ENCODE measurements at places on chromosomes 4 and X.

DNA sequence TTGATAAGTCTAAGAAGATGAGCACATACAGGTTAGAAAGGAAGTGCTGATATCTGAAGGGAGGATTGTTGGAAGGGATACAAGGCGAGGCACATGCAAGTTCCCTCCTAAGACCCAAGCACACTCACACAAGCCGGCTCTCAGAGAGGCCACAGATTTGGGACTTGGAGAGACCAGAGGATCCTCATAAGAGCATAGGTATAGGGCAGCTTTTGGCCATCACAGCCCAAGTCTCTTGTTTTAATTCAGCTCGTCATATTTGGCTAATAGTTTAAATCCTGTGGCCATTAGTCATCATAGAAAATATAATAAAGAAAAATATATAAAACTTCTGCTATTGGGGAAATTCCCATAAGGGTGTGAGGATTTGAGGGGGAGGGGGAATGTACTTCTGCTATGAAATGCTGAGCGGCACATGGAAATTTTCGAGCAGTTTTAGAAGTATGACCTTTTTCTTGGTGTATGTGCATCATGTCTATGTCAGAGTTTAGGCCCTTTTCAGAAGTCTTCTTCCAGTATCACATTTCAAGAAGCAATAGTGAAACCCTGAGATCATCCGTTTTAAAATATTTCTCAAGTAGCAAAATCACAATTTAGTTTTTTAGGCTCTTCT lies 97.7 kb downstream of the NFKB1 start:
- DNase-seq = no peak

GRCh38 chrX:139850968-139851367 lies 81.9 kb downstream of the ATP11C start:
- no peak for DNase-seq

DNA sequence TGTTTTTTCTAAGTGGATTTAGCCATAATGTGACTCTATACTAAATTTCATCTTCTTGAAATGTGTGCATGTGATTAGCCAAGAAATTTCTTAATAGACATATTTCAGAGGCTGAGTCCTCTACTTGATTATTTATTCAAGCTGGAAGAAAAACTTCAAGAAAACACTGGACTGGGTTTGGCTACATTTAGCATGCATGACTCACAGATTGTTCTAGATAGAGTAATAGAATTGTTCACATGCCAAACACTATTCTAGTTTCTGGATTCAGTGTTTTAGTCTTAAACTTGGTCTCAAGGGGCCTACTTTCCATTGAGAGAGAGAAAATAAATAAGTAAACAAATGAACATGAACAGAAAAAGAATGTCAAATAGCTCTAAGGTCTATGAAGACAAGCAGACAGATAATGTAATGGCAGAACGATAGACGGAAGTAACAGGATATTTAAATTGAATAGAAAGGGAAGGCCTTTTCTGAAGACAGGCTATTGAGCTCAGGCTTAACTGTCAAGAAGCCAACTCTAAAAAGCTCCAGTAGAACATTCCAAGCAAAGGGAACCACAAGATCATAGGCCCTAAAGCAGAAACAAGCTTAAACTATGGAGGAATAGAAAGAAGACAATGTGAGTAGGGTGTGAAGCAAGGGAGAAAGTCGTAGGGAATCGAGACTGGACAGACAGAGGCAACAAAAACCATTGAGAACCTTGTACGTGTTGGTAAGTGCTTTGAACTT lies 104.6 kb downstream of the TMEM144 start:
- DNase-seq = peak; percentile 95

GRCh38 chrX:40459571-40460158 lies 121.1 kb upstream of the ATP6AP2 start:
- no peak for DNase-seq

- DNase-seq = no peak
These were observed 31.2 kb downstream of the PPP2R3B start for GRCh38 chrX:355329-356050.

GRCh38 chrX:149004936-149005335 lies 500.2 kb downstream of the IDS start:
- DNase-seq = no peak

DNA sequence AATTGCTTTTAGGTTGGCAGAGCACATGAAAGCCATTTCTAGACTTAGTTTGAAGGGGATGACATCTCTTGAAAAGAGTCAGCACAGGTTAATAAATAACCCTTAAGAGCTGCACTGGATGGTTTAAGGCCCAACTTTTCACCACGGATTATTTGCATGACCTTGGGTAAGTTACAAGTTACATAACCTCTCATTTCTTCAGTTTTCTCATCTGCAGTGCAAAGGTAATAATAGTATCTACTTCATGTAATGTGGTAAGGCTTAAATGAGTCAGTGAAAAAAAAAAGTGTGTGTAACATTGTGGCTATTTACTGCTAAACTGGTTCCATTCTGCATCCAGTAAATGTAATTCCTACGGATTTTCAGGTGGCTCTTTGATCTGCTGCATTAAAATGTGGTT lies 715.8 kb downstream of the CCSER1 start:
- no peak for DNase-seq

GRCh38 chr4:8080754-8081065 lies 77.9 kb downstream of the ABLIM2 start:
- DNase-seq = no peak

DNA sequence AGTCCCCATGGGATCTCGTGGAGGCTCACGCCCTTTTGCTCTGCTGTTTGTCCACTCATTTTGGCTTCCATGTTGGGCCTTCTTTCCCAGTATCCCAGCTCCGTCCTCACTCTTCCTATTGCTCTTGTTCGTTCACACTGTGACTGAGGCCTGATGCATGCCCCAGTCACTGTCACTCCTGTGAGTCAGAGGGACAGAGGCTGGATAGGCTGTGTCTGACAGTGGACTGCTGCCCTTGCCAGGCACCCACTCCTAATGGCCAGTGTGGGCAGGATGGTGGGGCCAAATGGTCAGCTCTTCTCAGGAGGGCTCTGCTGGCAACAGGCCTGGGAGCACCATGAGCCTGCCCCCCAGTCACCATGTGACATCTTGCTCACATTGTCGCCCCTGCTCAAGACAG lies 40.0 kb downstream of the HADH start:
- DNase-seq = no peak

DNA sequence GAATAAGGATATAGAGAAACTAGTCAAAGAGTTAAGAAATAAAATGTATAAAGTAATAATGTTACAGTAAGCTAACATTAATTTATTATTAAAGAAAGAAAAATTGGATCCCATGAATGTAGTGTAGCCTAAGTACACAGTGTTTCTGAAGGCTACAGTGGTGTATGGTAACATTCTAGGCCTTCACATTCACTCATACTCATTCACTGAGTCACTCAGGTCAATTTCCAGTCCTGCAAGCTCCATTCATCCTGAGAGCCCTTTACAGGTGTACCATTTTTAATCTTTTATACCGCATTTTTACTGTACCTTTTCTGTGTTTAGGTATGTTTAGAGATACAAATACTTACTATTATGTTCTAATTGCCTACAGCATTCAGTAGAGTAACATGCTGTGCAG lies 120.6 kb upstream of the AGA start:
- DNase-seq = no peak

DNA sequence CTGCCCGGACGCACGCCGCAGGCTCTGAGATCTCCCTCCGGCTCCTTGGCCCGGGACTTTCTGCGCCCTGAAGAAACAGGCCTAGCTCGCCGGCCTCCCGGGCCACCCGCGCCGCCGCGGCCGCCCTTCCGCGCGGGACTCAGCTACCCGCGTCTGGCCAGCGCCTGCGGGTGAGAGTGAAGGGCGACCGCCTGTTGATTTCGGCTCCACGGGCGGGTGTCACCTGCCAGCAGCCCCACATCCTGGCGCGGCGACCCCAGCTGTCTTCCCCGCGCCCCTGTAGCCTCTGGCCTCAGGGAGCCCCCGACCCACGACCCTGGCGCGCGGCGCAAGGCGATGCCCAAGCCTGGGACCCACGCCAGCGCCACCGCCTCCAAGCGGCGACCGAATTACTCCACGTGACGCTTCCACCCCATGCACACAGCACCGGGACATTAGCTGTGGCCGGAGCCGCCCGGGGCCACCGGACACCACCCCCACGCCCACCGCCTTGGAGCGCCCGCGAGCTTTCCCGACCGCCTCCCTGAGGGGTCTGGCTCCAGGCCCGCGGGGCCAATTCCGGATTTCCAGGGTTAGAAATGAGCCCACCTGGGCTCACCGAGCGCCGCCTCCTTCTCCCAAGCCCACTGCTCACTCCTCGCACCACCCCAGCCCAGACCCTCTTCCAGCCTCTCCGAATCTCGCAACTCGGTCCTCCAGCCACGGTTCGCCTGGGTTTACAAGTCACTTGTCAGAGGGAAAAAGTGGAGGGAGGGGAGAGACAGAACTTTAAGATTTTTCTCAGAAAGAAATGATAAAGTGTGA lies 10.2 kb downstream of the ARX start:
- no peak for DNase-seq

GRCh38 chrX:11409957-11410356 lies 116.7 kb downstream of the AMELX start:
- no peak for DNase-seq

- peak; percentile 63 for DNase-seq
These were observed 120.7 kb upstream of the TRIM2 start for GRCh38 chr4:153083447-153083947.

DNA sequence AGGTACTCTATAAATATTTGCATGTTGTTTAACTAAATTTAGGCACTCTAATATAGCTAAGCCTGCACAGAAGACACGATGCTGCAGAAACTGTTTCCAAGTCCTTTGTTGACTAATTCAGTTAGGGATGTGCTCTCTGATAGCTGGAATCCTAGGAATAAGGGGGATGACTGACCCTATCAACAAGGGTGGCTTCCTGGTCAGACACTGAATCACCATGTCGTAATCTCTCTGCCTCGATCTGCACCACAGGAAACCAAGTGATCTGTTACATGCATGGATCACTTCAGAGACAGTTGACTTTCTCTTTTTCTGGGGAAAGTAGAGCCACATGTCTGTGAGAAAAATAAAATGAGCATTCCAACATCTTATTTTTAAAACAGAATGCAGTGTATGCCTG lies 169.1 kb downstream of the GUCY2F start:
- DNase-seq = no peak

DNA sequence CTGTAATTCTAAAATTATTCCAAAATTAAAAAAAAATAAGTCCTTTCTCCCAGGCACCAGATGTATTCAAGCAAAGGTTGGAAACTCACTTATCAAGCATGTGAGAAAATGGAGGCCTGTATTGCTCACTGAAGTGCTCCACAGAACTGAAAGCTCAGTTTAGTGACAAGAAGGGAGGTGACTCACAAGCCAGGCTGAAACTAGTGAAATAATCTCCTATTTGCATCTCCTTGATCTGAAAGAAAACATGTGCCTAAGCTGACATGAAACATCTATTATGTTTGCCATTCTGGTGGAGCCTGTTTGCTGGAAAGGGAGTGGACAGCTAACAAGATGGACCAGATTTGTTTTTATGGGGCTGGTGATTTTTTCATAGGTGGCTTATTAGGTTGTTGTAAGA lies 54.0 kb upstream of the AMELX start:
- DNase-seq = no peak

GRCh38 chr4:38695809-38696208 lies 31.8 kb downstream of the KLF3 start:
- no peak for DNase-seq

- no peak for DNase-seq
These were observed 60.8 kb upstream of the ESX1 start for GRCh38 chrX:104315555-104315954.

GRCh38 chr4:155085843-155086530 lies 122.4 kb upstream of the NPY2R start:
- peak; percentile 14 for DNase-seq

GRCh38 chr4:3317656-3318211 lies 24.9 kb downstream of the RGS12 start:
- DNase-seq = no peak

DNA sequence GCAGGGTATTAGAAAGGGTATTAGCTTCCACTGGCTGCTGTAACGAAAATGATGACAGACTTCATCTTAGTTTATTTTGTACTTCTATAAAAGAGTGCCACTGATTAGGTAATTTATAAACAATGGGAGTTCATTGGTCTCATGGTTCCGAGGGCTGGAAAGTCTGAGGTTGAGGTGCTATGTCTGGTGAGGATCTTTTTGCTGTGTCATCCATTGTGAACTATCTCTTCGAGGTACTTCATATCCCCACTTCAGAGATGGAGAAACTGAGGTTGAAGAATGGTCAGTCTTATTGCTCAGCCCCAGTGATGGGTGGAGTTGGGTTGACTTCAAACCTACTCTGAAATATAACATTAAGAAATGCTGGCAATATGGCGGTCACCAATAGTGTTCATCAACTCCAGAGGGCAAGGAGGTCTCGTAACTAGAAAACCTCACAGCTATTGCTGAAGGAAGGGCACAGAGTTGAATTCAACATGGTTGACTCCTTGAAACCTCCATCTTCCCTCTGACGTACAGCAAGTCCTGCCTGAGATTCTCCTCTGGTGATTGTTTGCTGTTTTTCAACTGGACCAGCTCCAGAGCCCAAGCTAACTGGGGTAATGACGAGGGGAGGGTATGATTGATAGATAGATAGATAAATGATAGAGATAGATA lies 53.6 kb upstream of the SHOX start:
- DNase-seq = no peak
